ENCODE measurements at places on chromosomes 7 and 10. TPM values are rescaled to one million over a fixed set of nuclear protein-coding genes. Genes with fewer than 3 reads are reported as not detected.

FRMPD2 gene
- total RNA-seq = not detected

PNLIPRP3 gene
- 13.6 TPM for total RNA-seq

H2BK1 gene
- total RNA-seq = not detected

DNA sequence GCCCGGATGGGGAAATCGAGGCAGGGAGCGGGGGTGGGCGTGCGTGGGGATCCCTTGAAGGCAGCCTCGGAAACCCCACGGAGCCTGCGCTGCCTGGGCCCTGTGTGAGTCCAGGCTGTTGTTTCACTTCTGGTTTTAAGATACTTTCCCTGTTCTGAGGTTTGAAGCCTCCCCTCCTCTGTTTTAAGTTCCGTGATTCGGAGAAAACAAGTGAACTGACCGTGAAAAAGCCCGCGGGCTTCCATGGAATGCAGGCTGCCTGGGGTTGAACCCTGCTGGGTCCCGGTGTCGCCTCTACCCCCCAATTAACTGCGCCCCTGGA lies 401 bp downstream of the LRRC27 start:
- DNase-seq = no peak

DNA sequence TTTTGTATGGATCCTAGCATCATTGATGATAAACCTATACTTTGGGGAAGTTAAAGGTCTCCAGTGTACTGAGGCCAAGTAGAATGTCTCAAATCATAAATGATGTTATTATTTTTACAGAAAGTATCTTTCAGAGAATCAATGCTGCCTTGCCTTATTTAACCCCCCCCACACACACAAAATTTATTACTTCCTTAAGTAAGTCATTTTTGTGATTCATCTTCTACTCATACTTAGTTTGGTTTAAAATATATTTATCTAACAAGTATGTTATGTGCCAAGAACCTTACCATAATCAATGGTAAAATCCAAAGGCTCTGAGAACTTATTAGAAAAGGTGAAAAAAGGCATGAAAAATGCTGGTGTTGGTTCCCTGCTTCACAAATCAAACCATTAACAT lies 18.8 kb upstream of the CLDN12 start:
- no peak for DNase-seq

FAM131B gene
- total RNA-seq = not detected

DNA sequence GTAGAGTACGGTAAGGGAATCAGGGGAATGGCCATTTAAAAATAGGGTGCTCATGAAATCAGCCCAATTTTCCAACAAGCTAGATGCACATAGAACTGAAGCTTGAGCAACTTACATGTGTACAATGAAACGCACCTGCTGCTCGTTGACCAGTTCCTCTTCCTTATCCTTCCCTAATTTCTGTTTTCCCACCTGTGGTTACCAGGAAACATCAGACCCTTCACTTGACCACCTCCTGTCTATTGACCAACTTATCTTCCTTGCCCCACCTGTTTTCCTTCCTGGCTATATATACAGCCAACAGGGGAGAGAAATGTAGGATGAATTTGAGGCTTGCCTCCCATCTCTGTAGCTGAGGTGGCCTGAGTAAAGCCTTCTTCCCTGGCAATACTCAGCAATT lies 37.8 kb upstream of the RAPGEF5 start:
- DNase-seq = no peak

DNA sequence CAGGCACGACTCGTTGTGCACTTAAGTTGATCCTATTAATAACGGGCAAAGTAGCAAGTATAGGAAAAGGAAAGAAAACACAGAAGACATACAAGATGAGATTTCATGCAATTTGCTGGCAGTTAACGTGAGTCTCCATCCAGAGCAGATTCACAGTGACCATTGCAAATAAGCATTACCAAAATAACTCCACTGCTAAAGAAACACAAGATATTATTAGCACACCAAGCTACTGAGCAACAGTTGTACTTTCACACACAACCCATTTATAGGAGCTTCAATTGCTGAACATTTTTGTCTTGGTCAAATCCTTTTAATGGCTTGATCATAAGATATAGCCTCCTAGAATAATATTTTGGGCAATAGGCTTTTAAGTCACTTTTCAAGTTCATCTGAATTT lies 187.7 kb upstream of the HGF start:
- DNase-seq = no peak

ZNF248 gene
- 7.2 TPM for total RNA-seq
